ENCODE measurements at places on chromosomes 12 and 14.

DNA sequence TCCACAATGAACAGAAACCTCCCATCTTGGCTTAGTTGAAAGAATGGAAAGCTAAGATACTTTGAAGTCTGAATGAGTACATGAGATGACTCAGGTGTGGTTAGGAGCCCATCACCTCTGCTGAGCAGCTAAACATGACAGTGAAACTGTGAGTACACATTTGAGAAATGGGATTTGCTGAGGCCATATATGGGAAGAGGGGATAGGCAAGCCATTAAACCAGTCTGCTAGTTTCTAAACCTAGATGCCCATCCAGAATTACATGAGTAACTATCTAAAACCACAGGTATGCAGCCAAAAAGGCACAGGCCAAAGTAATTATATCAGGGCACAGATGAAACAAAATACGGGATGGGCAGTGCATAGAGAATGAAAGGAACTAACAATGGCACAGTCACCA lies 41.2 kb downstream of the NKX2-1 start:
- no peak for DNase-seq

- DNase-seq, result no peak
Measured at GRCh38 chr12:109387425-109388166, 39.9 kb downstream of the MYO1H start.

DNA sequence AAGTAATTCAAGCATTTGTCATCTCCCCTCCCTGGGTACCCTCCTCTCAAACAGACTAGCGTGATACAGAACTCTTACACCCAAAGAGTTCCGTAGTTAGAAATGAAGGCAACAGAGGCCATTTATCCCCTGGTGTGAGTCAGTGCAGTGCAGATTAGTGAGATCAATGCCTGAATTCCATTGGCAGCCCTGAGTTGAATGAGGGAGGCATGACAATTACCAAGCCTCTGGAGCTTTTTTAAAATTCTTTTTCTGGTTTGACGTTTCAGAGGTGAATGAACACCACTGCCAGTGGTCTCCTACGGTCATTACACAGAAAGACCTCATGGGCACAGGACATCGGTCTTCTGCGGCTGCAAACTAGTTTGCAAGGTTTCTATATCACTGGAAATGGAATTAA lies 94.4 kb downstream of the PRIMA1 start:
- DNase-seq, result no peak

DNA sequence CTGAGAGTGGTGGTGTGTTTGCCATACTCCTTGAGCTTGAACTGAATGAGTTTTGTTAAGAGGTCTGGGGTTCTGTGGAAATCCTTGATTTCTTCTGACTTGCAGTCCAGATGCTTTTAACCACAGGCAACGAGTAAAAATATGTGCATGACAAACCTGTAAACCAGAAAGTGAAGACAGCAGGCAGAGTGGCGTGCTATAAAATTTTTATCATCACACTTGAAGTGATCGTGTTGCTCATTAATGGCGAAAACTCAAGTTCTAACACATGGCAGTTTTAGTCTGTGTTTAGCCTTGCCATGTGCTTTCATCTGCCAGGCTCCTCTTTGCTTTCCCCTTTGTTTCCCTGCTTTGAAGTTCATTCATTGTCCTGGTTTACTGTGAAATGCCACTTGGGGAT lies 28.0 kb downstream of the TXNRD1 start:
- no peak for DNase-seq

GRCh38 chr12:114038962-114039361 lies 72.8 kb upstream of the RBM19 start:
- DNase-seq, result no peak

DNA sequence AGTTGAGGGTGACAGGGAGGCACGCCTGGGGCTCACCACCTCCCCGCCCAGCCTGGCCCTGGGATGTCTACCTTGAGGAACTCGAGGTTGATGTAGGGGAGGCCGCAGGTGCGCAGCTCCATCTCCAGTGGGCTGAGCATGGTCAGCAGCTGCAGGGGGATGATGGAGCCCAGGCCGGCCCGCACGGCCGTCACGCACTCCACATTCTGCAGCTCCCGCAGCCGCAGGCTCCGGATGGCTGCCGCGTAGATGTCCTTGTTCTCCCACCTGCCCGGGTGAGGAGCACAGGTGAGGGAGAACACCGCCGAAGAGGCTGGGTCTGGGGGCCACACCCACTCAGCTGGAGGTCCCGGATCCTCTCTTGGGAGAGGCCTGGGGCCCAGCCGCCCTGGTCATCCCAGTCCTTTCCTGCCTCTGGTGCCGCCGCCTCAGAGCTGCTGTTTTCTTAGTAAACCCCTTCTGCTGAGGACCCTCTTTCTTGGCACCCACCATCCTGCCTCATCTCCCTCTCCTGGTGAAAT lies 38.2 kb downstream of the TRAFD1 start:
- DNase-seq, result no peak

DNA sequence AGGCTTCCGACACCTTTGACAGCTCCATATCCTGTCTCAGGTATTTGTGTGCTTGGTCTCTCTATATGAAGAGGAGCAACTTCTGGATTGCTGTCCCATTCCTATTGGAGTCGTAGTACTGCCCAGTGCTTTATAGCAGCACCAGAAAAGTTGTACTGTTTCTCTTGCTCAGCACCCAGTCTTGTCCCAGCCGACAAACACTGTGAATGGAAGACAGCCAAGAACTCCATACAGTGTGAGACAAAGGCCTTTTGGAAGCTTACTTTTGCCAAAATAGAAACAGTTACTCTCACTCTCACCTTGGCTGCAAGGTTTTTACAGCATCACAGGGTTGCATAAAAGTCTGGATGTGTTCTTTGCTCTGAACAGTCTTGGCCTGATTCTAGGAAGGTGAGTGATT lies 105.3 kb downstream of the TGFB3 start:
- DNase-seq, result no peak

DNA sequence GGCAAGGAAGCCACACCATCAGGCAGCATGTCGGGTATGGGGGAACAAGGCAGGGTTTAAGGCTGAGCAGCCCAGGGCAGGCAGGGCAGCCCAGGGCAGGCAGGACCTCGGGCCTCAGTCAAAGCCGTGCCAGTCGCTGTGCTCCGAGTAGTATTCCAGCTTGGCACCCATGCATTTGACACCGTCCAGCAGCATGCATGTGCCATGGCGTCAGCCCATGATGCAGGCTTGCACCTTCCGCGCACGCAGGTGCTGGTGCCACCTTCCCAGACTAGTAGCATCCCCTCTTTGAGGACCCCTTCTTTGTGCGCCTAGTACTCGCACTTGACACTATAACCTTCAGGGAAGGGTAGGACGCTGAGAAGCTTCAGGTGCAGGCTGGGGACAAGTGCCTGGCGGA lies 11.6 kb upstream of the ADCY6 start:
- DNase-seq, result no peak

DNA sequence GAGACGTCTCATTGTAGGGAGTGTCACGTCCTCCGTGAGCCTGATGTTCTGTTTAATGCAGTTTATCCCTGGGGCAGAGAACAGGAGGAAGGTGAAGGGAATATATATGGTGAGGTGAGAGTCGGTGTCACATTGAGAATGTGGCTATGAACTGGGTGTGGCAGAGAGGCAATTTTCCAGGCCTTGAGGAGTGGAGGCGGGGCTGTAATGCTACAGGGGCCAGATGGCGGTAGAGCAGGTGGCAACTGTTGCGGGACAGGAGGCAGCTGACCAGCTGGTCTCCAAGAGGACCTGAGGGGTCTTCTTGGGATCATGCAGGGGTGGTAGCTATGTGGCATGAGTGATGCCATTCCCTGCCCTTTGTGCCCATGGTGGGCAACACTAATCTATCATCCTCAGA lies 59.6 kb downstream of the CACNA1C start:
- DNase-seq, result no peak

DNA sequence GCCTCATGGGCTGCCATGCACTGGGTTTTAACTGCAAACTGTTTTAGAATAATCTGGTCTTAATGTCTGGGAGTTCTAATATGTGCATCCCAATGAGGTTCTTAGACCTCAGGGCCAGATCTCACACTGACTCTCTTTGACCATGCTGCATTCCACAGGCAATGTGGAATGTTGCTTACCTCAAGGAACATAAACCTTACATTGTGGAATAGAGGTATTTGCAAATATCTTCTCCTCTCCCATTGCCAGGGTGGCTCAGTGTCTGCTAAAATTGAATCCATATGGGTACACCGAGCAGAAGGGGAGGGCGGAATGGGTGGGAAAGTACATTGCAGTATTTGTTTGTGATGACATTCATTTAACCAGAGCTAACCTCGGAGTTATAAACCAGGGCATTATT lies 78.6 kb downstream of the CHST11 start:
- no peak for DNase-seq

GRCh38 chr12:109709401-109709991 lies 4.1 kb upstream of the FAM222A start:
- DNase-seq, result no peak

DNA sequence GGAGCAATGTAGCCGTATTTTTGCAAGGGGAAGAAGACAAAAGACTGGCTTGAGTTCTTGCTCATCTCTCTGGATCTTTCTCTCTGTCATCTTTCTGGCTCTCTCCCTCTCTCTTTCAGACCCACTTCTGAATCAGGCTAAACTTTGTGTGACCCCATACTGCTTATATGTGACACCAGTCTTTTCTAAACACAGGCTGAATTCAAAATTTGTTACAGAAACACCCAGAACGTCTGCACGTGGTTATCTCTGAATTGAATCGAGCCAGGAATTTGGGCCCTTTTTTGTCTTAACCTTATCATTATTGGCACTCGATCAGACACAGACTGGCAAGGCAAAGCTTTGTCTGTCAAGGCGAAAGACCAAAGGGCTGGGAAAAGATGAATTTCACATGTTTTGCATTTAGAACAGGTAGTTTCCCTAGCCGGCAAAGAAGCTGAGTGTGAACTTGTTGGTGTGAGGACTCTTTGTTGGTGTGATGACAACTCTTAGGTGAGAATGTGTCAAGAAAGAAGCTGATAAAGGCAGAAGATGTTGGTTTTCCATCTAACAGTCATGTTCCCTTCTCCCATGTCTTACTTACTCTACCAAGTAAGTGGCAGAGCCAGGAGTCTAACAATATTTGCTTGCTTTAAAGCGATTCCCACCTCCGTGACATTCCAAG lies 150.2 kb upstream of the RFLNA start:
- no peak for DNase-seq

DNA sequence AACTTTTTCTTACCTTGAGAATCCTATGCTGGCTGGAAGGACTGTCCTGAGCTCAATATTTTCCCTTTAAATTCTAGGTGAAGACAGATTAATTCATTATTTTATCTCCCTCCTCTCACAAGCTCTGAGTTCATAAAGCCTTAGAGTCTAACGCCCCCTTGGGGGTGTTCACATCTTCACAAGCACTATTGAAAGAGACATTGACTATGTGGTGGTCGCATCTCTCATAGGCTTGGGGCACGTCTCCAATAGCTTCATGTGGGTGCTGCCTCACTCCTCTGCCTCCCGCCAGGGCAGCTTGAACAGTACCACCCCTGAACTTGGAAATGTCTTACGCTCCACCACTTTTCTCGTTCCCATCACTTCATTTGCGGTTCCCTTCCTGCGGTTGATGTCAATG lies 106.2 kb downstream of the UNC79 start:
- DNase-seq, result no peak

DNA sequence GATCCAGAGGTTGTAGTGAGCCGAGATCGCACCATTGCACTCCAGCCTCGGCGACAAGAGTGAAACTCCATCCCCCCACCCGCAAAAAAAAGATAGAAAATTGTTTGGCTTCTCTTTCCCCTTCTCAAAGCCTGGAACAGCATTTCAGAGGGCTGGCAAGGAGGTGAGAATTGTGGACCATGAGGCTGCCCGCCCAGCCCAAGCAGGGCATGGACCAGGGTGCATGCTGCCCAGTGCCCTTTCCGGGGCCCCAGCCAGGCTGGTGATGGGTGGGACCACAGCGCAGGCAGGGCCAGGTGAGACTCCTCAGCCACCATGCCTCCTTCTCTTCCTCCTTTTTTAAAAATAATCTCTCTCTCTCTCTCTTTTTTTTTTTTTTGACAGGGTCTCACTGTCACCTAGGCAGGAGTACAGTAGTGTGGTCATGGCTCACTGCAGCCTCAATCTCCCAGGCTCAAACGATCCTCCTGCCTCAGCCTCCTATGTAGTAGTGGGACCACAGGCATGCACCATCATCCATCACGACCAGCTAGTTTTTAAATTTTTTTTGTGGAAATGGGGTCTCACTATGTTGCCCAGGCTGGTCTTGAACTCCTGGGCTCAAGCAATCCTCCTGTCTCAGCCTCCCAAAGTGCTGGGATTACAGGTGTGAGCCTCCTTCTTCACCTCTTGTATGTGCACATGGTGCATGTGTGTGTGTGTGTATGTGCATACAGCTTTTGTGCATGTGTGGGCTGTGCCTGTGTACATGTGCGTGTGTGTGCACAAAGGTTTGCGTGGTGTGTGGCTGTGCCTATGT lies 22.2 kb downstream of the SYNDIG1L start:
- no peak for DNase-seq

GRCh38 chr14:77130386-77130785 lies 11.2 kb downstream of the ZDHHC22 start:
- no peak for DNase-seq

GRCh38 chr12:94690198-94690771 lies 39.9 kb upstream of the TMCC3 start:
- DNase-seq, result no peak

DNA sequence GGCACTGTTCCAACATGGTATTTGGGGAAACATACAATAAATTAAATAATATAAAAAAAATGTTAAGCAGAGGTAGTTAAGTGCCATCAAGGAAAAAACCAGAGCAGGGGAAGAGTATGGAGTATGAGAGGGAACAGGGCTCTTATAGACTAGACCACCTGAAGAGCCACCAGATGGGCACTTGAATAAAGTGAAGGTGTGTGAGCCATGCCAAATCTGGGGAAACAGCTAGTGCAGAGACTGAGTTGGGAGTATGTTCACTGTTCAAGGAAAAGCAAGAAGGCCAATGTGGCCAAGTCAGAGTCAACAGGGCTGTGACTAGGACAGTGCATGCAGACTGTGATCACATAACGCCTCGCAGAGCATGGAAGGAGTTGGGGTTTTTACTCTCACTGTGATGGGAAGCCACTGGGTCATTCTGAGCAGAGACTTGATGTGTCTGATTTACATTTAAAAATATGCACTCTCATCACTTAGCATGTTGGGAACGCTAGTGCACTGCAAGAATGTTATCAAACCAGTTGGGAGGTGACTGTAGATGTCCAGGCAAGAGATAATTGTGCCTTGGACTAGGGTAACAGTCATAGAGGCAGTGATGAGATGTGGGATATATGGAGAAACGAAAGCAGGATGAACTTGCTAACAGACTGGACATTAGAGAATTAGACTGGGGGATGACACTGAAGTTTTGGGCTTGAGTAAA lies 25.6 kb downstream of the NDUFA12 start:
- no peak for DNase-seq

GRCh38 chr12:42568952-42569915 lies 20.3 kb downstream of the PRICKLE1 start:
- no peak for DNase-seq

- no peak for DNase-seq
Measured at GRCh38 chr12:42987216-42987650, 397.7 kb upstream of the PRICKLE1 start.

GRCh38 chr12:54126696-54127537 lies 61.9 kb downstream of the SMUG1 start:
- no peak for DNase-seq
